Activated CD4-positive, alpha-beta T cell treated with anti-CD3 and anti-CD28 coated beads, Interleukin-10, Interleukin-2, amounts not matched to agents 100 ng/mL and 50 ng/mL, durations not matched to agents 16 hours and 8 hours (primary cell): ENCODE measurements at places on chromosomes 1 and 21.

DNA sequence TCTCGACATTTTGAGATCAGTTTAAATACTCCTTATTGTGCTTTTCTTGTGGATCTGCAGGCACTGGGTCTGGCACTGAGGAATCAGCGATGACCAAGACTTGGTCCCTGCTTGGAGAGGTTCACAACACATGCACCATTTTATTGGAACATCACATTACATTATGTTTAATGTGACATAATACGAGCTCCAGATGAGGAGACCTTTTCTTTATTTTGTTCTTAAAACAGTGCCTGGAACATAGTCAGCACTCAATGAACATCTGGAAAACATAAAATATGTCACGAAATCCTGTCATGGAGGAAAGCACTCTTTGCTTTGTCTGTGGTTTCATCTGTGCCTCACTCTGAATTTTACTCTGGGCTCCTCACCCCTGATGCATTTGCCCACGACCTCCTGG is 110.7 kb downstream of the ST6GALNAC3 start:
- DNase-seq: no peak

GRCh38 chr1:211632117-211632807 is 43.2 kb downstream of the NEK2 start:
- DNase-seq: no peak

- DNase-seq: peak; percentile 66
These were observed 30.8 kb downstream of the GORAB start for GRCh38 chr1:170562646-170563338.

- DNase-seq: no peak
These were observed 92.3 kb upstream of the CHODL start for GRCh38 chr21:18152371-18152770.

DNA sequence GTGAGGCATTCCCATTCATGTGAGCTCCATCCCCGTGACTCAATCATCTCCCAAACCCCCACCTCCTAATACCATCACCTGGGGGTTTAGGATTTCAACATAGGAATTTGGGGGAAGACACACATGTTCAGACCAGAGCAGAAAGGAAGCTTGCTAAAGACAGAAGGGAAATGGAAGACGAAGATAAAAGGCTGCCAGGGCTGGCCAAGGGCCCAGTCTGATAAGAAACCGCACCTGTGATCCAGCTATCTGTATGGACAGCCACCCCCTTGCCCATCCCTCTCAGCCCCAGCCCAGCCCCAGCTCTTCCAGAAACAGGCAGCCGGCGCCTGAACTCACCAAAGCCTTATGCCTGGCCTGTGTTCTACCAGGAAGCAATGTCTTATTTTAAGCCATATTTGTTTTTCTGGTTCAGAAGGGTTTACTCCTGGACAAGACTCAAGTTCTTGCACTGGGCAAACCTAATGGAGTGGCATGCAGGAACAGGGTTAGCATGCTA is 198.4 kb upstream of the VAMP3 start:
- DNase-seq: no peak

DNA sequence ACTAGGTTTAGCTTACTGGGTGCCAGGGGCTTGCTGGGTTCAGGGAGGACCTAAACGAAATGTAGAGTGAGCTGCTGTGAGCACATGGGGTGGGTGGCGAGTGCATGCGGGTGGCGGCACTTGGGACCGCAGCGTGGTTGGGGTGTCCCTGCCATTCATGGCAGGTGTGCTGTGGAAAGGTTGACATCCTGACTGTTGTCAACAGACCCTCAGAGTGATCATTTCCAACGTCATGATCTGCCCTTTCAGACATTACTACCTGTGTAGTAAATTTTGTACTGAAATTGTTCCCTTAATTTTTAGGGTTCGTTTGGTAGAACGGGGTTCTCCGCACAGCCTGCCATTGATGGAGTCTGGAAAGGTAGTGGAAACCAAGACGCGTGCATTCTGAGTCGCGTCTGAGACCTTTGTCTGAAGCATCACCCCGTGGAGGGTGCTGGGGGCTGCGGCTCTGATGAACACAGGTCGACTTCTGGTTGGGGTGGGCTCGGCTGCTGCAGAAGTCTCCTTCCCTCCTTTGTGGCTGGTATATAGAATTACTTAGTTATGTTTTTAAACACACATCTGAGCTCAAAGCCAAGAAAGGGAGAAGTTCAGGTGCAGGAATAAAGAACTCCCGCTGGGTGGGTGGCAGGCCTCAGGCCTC is 43.3 kb downstream of the S100B start:
- no peak for DNase-seq

- DNase-seq: peak; percentile 52
These were observed 11.7 kb downstream of the CD2 start for GRCh38 chr1:116765962-116766361.
